ENCODE measurements at places on chromosomes 2 and 18.

DNA sequence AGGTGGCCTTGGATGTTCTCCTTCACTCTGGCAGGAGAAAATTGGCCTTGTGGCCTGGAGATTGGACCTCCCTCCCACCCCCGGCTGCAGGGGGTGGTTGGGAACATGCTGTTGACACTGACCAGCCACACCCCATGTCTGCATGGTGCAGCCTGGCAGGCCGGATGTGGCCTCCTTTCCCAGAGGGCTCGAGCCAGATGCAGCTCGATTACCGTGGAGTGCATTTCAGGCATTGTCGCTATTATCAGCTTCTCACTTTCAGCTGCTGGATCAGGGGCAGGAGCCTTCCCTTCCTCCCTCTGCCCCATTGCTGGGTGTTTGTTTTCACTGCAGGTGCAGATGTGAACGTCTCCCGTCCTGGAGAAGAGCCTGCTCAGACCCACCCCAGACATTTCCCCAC lies 211.0 kb upstream of the SIX2 start:
- DNase-seq, result no peak

DNA sequence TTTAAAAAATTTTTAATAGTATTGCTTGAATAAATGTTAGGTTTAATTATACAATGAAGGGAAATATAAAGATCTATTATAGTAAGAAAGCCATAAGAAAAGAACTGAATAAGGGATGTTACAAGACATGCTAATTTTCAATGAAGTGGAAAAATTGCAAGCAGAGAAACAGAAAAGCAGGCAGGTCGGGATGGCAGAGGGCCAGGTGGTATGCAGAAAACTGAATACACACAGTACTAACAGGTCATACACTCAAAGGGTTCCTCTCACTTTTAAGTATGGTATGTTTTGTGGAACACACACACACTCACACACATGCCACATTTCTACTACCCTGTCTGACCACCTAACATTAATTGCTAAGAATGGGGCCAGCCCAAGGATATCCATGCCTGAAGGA lies 76.7 kb upstream of the DTNA start:
- no peak for DNase-seq

DNA sequence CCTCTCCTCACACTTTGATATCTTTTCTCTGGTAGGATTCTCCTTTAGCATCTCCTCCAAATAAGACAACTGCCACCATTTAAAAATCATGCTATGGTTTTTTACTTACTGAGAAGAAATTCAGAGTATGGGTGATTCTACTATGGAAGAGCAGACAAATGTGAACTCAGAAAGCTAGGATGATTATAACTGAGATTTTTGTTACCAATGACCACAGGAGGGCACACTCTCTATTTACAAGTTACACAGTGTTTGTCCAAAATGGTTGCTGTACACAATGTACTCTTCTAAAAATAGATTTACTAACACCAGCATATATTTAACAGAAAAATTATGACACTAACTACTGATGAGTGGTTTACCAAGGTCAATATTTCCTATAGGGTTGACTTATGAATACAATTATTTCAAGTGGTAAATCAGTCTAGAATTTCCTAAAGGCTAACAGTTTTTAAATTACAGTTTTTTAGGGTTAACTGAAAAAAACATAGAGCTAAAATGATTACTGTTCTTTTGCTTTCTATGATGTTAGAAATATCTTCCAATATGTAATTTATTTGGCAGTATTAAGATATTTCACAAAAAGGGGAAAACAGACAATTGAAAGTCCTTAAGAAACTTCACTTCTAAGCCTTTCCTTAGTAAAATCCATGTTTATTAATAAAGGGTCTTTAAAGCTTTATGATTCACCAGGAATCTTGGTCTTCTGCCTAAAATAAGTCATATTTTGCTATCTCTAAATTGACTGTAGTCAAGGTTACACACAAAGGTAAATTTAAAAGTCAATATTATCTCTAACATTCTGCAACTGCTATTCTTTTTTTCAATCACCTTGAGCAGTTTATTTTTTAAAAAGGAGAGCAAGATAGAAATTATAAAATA lies 57.2 kb downstream of the MAP4K3 start:
- DNase-seq, result peak; percentile 87

DNA sequence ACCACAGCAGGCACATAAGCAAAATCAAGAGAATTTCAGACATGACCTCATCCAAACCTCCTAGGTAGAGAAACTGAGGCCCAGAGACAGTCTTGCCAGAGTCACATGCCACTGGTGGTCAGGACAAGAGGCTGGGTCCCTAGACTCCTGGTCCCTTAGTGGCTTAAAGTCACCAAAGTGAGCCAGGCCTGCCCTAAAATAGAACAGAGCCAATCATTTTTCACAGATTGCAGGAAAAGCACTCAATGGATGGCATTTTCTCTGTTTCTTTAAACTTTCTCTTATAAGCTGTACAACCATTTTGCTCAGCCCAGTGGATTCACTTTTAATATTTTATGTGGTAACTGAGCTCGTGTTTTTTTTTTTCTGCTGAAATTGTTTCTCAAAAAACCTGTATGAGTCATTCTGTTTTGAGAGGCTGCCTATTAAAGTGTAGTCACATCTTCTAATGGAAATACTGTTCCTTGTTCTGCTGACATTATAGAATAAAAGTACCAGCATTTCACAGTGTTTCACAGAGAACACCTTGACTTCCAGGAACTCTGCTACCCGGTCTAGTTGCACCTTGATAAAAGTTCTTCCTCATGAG lies 29.6 kb downstream of the STEAP3 start:
- DNase-seq, result peak; percentile 86

DNA sequence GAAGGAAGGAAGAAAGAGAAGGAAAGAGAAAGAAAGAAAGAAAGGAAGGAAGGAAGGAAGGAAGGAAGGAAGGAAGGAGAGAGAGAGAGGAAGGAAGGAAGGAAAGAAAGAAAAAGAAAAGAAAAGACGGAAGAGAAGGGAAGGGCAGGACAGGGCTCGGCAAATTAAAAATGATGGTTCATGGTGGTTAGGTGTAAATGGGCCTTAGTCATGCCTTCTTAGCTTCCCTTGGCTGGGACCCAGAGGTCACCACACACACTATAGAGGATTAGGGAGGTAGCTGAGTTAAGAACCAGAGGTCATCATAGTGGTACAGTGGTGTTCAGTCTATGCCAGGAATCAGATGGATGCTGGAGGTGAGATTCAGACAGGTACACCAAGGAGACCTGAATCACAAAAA lies 9.3 kb upstream of the ATL2 start:
- DNase-seq, result no peak

GRCh38 chr2:163716101-163716500 lies 19.7 kb downstream of the FIGN start:
- no peak for DNase-seq

- DNase-seq, result no peak
Measured at GRCh38 chr2:128310094-128310716, 8.5 kb downstream of the HS6ST1 start.

GRCh38 chr2:212421556-212422334 lies 116.9 kb downstream of the ERBB4 start:
- no peak for DNase-seq

DNA sequence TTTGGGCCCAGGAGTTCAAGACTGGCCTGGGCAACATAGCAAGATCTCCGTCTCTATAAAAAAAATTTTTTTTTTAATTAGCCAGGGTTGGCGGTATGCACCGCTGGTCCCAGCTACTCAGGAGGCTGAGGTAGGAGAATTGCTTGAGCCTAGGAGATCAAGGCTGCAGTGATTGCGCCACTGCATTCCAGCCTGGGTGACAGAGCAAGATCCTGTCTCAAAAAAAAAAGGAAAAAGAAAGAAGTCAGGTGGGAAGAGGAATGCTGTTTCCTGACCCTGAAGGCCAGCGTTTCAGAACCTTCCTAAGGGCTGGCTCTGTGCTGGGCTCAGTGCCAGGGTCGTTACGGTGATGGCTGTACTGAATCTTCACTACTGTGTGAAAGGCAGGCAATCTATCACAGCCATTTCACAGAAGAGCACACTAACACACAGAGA lies 35.0 kb upstream of the AGAP1 start:
- DNase-seq, result peak; percentile 66

- DNase-seq, result no peak
Measured at GRCh38 chr2:16245481-16246054, 305.2 kb downstream of the MYCN start.

DNA sequence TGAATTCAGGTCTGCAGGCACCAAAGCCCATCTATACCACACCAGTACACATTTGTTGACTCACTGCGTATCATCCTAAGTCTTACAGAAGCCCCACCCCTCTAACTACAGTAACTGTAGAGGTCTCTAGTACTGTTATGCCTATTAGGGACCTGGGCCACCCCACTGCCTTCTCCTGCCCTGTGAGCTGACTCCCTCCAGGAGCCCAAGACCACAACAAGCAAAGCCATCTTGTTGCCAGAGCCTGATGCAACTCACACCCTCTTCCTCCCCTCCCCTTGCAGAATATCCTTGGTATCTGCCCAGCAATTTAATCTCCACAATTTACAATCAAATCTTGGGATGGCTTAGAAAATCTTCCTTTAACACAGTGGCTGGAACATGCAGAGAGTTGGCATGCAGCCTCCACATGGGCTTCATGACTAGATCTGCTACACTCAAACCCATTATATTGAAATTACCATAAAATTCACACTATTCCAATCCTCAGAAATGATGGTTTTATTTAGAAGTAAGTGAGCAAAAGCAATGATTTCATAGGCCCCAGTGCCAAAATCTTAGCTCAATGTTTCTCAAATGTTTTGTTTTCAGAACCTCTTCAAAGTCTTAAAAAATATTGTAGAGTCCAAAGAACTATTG lies 17.7 kb upstream of the CYP1B1 start:
- peak; percentile 73 for DNase-seq

- DNase-seq, result no peak
Measured at GRCh38 chr2:226771067-226771466, 28.6 kb downstream of the IRS1 start.

DNA sequence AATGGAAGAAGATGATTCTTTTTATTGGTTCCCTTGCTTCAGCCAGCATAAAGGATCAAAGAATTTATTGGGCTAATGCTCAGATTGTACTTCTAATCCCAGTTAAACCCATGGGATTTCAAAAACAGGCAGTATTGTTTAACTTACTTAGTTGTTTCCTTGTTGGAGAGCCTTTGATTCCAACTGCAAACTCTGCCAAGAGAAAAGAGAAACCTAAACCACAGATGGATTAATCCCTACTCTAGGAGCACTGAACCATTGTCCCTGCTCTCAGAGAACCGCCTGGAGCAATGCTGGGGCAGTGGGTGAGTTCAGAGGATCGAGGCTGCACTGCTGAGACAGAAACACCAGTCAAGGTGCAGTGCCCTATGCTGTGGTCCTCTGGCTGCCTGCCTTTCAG lies 44.9 kb upstream of the SIGLEC15 start:
- DNase-seq, result no peak

DNA sequence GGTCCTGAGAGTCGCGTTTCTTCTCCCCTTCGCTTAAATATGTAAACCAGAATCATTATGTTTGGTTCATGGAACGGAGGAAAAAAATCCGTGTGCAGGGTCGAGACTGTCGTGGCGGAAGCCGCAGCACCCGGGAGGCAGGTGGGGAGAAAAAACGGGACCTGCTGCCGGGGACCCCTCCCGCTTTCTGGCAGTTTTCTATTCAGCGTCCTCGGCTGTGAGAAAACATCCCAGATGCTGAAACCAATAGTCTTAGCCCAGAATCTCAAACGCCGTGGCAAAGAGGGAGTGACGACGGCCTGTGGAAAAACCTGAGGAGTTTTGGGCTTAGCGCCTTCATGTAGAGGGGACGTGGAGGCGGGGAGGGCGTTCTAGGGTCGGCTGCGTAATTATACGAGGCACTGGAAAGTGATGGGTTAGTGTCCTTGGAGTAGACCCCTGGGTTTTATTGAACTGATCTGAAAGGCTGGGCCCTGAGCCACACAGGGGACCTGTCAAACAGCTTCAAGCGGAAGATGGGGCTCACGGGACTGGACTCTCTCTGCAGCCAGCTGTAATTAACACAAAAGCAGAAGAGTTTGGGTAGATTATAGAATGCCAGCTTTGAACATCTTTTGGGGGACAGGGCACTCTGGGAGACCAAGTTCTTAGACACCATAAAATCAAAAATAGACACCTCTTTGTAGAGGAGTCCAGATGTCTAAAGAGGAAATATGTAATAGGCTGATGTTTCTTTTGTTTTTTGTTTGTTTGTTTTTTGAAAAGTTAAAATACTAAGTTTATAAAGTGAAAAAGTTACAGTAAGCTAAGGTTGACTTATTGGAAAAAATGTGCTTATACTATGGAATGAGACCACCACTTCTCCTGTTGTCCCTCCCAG lies 834 bp upstream of the BUB1 start:
- DNase-seq, result peak; percentile 39

GRCh38 chr2:70718736-70719135 lies 49.3 kb downstream of the ADD2 start:
- DNase-seq, result no peak

DNA sequence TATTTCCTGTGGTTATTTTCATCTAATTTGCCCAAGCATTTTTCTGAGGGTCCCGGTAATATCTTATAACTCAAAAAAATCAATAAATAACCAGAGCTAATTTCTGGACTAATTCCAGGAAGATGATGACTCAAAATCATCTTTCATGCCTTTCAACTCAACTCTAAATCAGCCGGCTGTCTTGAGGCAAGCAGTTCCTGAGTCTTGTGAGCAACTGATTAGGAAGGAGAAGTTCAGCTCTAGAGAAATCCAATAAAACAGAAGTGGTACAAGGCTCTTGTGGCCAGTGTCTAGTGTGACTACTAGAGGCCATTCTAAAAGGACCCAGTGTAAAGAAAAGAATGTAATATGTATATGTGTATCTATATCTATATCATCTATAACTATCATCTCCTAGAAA lies 890.4 kb downstream of the TRIB2 start:
- DNase-seq, result no peak

- no peak for DNase-seq
Measured at GRCh38 chr18:61583548-61583947, 250.3 kb downstream of the CDH20 start.

DNA sequence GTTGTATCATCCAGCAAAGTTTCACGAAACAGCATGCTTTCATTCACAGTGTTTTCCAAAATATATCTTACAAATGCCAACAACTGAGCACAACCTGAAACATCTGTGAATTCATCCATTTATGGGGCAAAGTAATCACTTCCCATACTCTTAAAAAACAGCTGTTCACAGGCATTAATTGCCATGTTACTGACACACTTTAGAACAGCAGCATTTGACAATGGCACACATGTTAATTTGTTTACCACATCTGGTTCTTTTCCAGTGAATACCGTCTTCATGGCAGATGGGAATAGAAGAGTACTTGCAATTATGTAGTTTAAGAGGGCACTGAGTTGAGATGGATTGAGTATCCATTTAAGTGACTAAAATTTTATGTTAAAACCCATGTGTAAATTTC lies 347.4 kb upstream of the LRP1B start:
- DNase-seq, result no peak

- no peak for DNase-seq
Measured at GRCh38 chr2:223297788-223298187, 245.8 kb downstream of the KCNE4 start.

DNA sequence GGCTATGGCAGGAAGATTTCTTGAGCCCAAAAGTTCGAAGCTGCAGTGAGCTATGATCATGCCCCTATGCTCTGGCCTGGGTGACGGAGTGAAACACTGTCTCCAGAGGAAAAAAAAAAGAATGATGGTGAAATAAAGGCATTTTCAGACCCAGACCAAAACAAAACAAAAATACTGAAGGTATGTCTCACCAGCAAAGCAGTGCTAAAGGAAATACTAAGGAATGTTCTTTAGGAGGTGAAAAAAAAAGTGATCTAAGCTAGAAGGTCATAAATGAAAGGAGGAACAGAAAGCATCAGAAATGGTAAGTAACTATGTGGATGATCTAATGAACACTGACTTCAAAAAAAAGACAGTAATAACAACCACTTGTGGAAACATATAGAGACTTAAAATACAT lies 18.7 kb downstream of the SS18 start:
- peak; percentile 80 for DNase-seq
